ENCODE measurements at places on chromosomes 11 and 22.
A peak's percentile ranks its signal among the peaks of the same experiment; 100 is the strongest.

- no peak for DNase-seq
Observed at GRCh38 chr22:47064416-47064815, 302.0 kb downstream of the TBC1D22A start.

DNA sequence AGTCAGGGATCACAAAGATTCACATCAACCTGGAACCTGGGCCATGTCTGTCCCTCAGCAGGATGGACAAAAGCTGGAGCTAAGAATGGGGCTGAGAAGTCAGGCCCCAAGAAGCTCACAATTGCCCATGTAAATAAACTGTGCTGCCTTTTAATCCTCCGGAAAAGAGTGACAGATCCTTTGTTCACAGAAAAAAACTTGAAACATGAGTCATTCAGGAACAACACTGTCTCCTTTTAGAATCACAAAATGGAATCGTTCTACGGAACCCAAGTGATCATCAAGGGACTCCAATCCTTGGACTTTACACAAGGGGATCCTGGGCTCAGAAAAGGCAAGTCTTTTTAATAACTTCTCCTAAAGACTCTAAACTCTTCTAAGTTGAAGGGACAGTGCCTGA is 36.1 kb downstream of the RELT start:
- DNase-seq = peak; percentile 40

- no peak for DNase-seq
Observed at GRCh38 chr11:45366619-45367190, 80.6 kb upstream of the SYT13 start.

DNA sequence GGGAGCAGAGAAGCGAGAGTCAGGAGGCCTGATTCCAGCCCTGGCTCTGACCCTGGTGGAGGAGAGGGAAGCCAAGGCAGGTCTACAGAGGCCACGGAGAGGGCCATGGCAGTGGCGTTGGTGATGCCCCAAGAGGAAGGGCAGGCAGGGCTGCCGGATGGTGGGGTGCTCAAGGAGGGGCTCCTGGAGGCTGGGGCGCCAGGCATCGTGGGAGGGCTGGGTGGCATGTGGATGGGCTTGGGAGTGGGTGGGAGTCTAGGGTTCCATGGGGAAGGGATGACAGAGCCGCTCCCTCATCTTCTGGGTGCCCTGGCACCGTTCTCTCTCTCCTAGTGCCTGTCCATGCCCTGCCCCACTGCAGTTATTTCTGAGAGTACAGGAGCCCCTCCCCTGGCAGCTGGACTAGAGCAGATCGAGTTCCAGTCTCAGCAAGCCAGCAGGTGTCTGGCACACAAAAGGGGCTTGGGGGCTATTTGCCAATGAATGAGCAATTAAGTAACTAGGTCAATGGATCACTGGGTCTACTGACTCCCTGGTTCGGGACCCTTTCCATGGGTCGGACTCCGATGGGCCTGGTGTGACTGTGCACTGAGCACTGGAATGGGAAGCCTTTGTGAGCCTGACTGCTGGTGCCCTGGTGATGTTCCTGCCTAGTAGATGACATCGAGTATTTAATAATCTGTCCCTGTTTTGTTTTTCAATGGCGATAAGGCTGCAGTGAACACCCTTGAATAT is 570.0 kb downstream of the TBC1D22A start:
- DNase-seq = no peak

- DNase-seq = no peak
Observed at GRCh38 chr11:85805387-85805786, 5.6 kb downstream of the SYTL2 start.

- peak; percentile 23 for DNase-seq
Observed at GRCh38 chr11:110261195-110262071, 35.0 kb downstream of the RDX start.

DNA sequence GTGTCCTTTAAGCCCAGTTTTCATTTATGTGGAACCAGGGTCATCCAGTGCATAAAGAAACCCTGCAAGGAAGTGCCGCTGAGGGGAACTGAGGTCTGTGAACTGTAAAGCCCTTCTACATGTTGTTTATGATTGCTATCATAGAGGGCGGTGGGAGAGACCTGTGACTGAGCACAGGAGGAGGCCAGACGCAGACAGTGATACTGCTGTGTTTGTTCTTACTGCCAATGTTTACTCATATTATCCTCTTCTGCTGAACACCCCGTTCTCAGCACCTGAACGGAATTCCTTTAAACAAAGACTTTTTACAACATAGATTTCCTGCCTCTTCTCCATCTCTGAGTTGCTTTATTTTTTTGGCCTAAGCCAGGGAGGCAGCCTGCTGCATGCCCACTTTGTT is 967 bp upstream of the GALNT18 start:
- no peak for DNase-seq

GRCh38 chr11:40100162-40100553 is 1359.3 kb downstream of the LRRC4C start:
- no peak for DNase-seq

- DNase-seq = no peak
Observed at GRCh38 chr11:62544581-62545436, 1.8 kb downstream of the AHNAK start.

DNA sequence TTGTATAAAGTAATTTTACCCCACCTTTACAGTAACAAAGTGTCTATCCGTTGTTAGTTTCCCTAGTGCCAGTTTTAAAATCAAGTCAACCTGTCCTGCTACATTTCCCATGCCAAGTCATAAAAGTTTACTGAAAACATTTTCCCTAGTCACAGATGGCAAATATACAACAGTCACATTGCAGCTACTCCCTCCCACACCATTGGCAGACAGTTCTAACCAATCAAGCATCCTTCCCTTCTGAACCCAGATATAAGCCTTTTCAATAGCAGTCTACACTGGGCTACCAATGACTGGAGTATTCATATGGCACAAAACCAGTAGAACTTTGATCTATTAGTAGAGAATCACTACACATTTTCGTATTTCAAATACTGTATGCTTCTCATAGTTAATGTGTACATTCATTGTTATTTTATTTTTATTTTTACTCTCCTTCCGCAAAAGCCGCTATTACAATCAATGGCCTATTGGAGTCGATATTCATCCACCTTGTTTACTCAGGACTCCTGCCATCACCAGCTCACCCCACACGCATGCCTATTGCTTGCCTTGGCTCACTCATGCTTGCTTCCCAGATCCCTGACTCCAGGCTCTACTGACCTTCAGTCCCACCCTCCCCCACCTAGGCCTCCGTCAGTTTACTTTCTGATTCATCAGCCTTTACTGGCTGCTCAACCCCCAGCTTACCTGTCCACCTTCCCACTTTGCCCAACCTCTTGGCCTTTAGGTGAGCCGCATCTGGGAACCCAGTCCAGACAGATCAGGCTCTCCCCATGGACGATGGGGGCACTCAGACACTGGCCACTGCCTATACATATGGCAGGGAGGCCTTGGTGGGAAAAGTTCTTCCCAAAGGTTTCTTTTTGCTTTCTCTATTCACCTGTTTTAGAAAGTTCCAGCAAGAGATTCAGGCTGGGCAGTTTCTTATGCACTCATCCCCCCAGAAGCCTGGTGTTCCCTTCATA is 408.4 kb downstream of the SOX6 start:
- DNase-seq = no peak

GRCh38 chr11:13367115-13367514 is 89.5 kb downstream of the BMAL1 start:
- no peak for DNase-seq

- peak; percentile 57 for DNase-seq
Observed at GRCh38 chr11:95831198-95831883, 41.0 kb downstream of the CEP57 start.

DNA sequence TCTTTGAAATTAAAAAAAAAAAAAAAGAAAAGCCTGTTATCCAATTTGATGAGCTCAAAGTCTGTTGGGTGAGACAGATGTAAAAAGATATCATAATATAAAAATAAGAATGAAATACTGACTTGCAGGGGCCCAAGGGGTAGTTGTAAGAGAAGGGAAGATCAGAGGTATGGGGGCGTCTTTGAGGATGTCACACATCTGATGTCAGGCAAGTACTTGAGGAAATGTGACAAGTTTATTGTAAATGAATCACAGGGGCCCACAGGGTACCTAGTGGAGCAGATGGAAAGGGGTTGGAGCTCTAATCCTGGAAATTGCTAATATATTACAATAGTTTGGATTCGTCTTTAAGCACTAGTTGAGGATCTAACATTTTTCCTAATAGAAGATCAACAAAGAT is 131.6 kb downstream of the MAML2 start:
- no peak for DNase-seq

DNA sequence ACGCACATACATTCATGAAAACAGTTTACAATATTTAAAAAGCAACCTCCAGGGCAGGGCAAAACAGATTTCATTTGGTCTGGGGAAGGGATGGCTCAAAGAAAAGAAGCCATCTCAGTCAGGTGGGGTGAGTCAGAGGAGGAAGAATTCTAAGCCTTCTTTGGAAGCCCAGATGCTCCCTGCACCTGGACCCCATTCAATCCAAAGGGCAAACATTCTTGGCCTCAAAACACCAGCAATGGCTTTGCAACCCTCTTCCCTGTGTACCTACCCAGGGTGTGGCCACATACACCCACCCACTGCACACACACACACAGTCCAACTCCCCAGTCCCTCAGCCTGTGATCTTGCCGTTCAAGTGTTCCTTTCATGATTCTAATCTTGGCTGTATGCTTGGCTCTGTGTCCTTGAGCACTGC is 2.0 kb downstream of the KCNE3 start:
- no peak for DNase-seq

Measured in fibroblast of pulmonary artery (primary cell).